ENCODE measurements at places on chromosomes 5 and 9.

DNA sequence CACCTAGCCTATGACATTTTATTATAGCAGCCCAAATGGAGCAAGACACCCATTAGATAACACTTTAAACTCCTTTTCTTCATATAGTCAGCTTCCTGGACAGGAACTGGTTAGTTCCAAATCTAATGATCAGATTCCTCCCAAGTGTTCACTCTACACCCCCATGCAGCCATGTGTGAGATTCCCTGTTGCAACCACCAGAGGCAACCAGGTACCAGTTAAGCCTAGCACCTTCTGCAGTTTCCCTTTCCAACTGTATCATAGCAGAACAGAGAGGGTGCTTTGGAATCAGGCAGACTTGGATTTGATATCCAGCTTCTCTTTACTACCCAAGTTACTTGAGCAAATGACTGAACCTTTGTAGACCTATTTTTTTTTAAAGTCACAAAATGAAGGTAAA is 296.6 kb upstream of the PCSK5 start:
- DNase-seq, result no peak

DNA sequence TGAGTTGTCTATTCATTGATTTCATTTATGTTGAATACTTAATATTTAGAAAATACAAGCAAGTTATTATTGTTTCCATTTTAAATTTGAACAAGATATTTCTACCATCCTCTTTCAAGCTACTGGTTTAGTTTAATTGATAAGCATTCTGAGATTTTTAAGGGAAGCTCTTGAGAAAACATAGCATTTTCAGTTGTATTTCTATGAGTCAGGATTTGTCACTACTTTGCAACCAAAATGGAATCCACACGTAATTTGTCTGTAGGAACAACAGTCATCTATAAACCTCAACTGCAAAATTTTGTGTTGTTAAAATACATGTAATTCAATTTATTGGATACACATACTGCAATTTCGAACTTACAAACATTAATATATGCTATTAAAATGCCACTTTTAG is 74.0 kb downstream of the PRR16 start:
- DNase-seq, result no peak

- no peak for DNase-seq
These were observed 14.8 kb downstream of the SPTLC1 start for GRCh38 chr9:92100237-92100911.

GRCh38 chr9:136611119-136611518 is 51.6 kb upstream of the EGFL7 start:
- no peak for DNase-seq

DNA sequence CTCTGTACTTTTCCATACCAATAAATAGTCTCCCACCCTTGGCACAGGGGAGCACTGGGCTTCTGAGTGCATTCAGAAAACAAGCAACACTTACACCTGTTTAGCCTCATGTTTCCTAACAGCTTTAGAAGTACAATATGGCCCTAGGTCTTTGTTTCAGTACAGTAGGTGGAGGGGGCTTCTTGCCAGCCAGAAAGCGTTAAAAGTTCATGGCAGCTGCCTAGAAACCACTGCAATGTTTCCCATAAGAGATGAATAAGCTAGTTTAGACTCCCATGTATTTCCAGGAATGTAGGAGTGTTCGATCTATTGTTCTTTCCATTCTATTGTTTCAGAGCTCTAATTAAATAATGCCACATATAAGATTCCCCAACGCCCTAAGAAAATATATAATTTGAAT is 444.8 kb downstream of the ARHGEF28 start:
- DNase-seq, result no peak

GRCh38 chr9:72477930-72478518 is 43.4 kb upstream of the TMC1 start:
- peak; percentile 25 for DNase-seq

DNA sequence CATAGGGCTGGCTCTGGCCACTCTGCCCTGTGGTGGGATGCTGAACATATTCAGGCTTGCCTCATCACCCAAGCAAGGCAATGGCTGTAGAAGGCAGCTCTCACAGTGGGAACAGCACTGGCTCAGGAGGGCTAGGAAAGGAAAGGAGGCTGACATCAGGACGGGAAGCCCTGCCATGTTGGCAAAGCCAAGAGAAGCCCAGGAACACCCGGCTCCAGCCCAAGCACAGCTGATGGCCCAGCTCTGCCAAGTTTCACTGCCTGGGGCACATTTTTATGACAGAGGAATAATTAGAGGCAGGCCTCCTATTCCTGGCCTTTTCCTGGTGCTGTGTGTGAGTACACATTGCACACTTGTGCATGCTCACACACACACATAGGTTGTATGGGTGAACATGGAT is 163.6 kb upstream of the SMIM23 start:
- no peak for DNase-seq

GRCh38 chr5:58455480-58455879 is 4.4 kb downstream of the PLK2 start:
- DNase-seq, result no peak

All from fibroblast of skin of left biceps (primary cell).